ENCODE measurements at places on chromosomes 12 and 14.
A peak's percentile ranks its signal among the peaks of the same experiment; 100 is the strongest.

DNA sequence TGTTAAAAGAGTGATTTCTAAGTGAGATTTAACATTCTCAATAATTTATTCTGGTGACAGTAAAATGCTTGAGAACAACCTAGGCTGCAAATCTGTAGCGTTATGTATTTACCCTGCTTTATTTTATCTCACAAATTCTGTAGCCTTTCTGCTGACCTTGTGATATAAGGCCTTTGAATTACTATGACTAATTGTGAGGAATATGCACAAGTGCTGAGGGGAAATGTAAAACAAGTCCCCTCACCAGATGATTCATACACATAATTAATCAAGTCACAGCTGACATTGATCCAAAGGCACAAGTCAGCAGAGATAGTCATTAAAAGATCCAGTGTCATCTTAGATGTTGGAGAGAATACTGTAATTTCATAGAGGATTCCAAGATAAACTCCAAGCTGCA, 992.7 kb upstream of the USP15 start:
- no peak for DNase-seq

GRCh38 chr12:42156232-42156631, 11.6 kb upstream of the GXYLT1 start:
- no peak for DNase-seq

DNA sequence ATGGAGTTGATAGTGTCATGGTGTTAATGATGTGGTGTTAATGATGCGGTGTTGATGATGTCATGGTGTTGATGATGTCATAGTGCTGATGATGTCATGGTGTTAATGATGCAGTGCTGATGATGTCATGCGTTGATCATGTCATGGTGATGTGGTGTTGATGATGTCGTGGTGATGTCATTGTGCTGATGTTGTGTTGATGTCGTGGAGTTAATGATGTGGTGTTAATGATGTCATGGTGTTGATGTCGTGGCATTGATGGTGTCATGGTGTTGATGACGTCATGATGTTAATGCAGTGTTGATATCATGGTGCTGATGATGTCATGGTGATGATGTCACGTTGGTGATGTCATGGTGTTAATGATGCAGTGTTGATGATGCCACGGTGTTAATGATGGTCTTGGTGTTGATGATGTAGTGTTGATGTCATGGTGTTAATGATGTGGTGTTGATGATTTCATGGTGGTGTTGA, 49.1 kb upstream of the RIMBP2 start:
- no peak for DNase-seq

- DNase-seq = no peak
Measured at GRCh38 chr14:92561906-92562479, 48.4 kb downstream of the RIN3 start.

DNA sequence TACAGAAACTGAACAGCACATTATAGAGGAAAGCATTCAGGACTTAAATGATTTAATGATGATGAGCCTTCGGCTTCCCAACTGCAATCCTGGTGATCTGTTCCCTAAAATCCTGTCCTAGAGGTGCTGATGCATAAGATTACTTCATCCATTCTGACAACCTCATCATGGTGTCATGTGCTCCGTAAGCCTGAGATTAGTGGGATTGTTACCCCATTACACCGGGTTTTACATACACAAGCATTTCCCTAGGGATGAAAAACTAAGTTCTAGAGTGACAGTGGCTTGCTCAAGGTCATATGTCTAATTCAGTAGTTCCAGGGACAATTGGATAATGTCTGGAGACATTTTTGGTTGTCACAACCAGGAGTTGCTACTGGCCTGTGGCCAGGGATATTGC, 2.5 kb upstream of the RNASE13 start:
- peak; percentile 26 for DNase-seq

GRCh38 chr14:104702106-104702505, 12.7 kb downstream of the INF2 start:
- DNase-seq = no peak

DNA sequence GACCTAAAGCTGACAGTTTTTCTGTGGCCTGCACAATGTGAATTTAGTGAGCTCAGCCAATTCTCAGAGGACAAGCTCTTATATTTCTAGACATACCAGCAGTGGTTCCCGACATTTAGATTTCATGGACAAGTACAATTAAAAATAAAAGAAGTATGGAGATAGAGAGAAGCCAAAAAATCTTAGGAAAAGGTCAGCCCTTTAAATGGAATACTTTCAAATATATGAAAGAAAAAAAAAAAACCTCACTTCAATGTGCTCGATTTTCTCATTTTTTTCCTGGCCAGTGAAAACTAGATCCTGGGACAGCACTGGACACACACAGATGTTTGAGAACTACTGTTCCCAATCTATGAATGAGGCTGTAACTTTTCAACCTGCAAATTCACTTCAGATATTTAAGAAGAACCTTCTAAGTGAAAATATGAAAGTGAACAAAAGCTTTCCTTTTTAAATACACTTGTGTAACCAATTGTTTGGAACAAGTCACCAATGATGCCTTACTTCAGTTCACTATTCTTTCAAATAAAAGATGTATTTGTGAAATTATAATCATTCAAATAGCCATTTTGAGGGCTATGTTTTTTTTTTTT, 109.4 kb downstream of the SLC38A1 start:
- no peak for DNase-seq

GRCh38 chr12:127925971-127926370, 341.0 kb upstream of the TMEM132C start:
- no peak for DNase-seq

GRCh38 chr14:36176524-36176923, at the start of gene PTCSC3:
Gene PTCSC3 (minus strand): TSS chr14:36176722.
- no peak for DNase-seq

DNA sequence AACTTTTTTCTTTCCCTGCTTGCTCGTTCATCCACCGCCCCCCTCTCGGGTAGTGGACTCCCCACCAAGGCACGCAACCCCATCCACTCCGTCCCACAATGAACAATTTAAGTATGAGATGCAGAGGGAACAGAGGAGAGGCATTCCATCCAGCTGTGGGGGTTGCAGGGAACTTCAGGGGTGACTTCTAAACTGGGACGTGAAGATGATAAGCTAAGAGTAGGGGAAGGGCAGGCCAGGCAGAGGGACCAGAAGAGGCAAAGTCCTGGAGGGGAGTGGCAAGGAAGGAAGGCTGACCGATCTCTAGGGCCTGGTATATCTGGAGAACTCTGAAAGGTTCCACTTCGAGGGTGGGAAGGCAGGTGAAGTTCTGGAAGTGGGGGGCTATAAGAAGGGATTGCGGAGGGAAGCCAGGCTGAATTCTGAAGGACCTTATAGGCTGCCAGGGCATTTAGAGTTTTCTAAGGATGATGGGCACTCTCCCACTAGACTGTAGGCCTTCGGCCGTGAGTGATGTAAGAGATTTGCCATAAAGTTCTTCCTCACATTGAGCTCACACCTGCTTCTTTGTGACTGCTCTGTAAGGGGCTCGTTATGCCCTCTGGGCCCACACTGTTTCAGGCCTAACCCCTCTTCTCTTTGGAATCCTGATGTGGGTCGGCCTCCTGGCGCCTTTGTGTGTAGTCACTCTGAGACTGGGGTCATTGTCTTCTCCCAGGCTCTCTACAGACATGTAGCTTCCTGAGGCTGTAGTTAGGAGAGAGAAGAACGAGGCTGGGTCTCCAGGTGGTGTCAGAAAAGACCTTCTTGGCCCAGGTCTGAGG, 12.1 kb downstream of the NFATC4 start:
- DNase-seq = no peak

DNA sequence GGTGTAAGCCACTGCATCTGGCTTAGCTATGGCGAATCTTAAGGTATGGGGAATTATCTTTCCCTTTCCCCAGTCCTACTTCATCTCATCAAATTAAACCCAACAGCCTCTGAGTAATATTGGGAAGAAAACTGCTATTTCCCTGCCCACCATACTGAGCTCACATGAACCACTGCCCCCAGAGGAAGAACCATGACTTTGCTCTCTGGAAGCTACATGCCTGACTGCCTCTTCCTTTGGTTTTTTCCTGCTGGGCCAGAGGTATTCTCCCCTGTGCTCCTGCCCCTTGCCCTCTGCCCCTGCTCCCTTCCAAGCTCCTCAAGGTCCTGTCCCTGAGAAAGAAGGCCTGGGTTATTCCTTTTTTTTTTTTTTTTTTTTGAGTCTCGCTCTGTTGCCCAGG, 15.2 kb downstream of the RILPL2 start:
- no peak for DNase-seq

GRCh38 chr14:59306775-59307174, 118.3 kb downstream of the DAAM1 start:
- DNase-seq = no peak

- DNase-seq = peak; percentile 87
Measured at GRCh38 chr14:24036169-24036962, 15.4 kb upstream of the CARMIL3 start.

GRCh38 chr14:72495668-72496067, 398.2 kb downstream of the DPF3 start:
- no peak for DNase-seq

GRCh38 chr12:51196547-51196946, 21.3 kb downstream of the POU6F1 start:
- no peak for DNase-seq

- no peak for DNase-seq
Measured at GRCh38 chr14:76154539-76155126, 2.9 kb downstream of the GPATCH2L start.

DNA sequence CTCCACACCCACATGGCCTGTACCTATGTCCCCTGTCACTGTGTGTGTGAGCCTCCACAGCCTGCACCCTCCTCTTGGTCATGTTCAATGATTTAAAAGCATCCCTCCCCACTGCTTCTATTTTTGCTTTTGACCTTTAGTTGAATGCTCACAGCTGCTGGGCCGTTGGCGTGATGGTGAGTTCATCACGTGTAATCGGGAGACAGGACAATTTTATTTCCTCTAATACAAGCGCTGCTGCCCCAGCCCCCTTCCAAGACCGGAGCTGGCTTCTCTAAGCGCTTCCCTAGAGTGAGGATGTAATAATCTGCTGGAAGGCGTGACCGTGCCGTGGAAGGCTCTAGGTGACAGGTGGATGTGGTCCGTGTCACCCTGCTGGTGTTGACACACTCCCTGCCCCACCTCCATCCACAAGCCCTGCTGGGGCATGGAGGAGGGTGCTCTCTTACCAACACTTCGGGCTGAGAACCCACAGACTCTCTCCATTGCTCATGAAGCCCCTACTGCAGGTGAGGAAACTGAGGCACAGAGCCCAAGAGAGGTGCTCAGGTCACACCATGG, 25.4 kb downstream of the CCDC85C start:
- no peak for DNase-seq

- no peak for DNase-seq
Measured at GRCh38 chr14:22095860-22096513, 422.4 kb upstream of the OR4E1 start.

GRCh38 chr14:102686196-102686801, 91.0 kb upstream of the TRAF3 start:
- DNase-seq = no peak

DNA sequence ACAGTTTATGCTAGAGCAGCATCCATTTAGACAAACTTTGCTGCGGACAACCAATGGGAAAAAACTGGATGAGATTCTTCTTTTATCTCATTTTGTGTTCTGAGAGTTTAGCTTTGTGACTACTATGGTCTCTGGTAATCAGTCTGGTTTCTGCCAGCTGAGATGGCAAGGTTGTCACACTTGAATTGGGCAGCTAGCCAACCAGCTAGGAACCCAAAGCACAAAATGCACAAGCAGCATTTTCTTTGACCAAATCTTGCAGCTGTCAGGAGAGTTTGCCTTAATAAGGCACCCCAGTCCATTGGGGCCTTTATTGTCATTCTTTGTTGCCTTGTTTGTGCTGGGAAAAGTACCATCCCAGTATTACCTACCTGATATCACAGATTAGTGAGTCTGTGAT, 34.0 kb upstream of the ETV6 start:
- no peak for DNase-seq

DNA sequence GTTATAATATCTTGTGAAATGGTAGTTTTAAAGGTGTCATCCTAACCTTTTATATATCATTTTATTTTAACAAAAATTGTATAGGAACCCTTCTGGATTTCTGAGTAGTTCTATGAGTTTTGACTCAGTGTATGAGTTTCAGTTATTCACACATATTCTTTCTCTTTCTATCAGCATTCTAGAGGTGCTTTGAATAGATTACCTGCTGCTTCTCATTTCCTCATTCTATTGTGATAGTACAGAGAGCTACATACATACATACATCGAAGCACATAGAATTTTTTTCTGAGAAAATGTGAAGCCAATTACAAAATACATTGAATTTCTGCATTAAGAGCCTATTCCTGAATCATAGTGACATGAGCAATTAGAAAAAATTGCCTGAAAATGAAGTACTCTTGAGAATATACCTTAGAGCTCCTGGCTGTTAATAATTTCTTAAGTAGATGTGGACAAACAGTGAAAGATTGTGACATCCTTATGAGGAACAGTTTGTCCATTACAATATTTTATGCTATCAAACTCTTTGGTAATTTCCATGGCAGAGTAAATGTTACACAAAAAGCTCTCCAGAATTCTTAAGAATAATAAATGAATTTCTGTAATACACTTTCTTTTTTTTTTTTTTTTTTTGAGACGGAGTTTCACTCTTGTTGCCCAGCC, 556.6 kb downstream of the TRHDE start:
- no peak for DNase-seq

DNA sequence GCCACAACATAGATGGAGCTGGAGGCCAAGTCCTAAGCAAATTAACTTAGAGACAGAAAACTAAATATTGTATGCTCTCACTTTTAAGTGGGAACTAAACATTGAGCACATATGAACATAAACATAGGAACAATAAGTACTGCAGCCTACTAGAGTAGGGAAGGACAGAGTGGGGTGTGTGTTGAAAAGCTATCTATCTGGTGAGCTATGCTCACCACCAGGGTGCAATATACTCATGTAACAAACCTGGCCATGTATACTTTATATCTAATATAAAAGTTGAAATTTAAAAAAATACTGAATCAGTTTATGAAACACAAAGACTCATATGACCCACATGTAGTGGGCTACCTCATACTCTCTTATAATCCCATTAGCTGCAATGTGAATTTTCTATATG, 1305.0 kb downstream of the LRFN5 start:
- DNase-seq = no peak

- no peak for DNase-seq
Measured at GRCh38 chr12:87678453-87678852, 350.7 kb downstream of the C12orf50 start.

- DNase-seq = peak; percentile 20
Measured at GRCh38 chr12:110262442-110263388, 18.3 kb upstream of the ATP2A2 start.
